Stimulated activated CD4-positive, alpha-beta T cell treated with anti-CD3 and anti-CD28 coated beads, TNF-alpha, amount 100 ng/mL, for 24 hours (primary cell): ENCODE measurements at places on chromosomes 13 and 19.

DNA sequence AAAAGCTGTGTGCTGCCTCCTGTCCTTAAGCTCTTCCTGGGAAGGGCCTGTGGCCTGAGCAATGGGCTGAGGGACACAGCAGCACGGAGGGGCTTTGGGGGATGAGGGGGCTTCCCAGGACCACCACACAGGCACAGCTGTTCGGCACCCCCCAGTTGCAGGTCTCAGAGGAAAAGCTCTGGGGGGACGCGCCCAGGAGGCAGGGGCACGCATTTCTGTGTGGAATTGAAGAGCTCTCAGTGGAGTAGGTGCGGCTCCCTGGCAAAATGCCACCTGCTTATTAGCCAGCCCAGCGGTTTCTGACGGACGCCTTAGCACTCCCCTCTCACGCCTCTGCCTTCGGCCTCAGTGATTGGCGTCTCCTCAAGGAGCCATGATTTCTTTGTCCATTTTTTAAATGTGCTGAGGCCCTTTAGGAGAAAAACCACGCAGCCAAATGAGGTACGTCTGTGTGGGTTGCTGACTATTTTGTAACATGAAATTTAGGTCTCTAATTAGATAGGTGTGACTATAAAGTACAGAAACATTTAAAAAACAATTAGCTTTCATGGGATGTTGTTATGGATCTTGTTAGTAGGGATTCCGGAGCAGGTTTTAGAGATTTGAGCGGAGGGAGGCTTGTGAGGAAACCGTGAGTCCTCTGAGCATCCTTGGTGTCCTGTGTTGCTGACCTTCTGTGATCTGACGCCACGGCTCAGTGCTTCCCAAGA lies 4.0 kb downstream of the MCF2L start:
- DNase-seq: no peak

DNA sequence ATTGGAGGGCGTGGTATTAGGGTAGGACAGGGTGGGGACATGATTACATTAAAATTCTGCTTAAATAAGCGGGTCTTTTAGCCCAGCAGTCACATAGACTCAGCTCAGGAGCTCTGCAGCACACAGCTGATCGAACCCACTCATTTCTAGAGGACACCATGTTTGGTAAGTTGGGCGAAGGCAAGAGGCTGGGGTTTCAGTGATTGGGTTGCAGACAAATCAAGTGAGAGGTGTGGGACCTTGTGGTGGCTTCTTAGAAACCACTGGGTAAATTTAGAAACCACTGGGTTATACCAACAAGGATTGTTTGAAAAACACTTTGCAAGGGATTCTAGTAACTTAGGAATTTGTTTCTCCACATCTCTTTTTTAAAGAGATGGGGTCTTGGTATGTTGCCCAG lies at the start of gene LEUTX:
LEUTX (plus strand) TSS at position 92 of the 400 bp plus-strand sequence; CDS start at position 159, 67 bp downstream.
- DNase-seq: no peak

DNA sequence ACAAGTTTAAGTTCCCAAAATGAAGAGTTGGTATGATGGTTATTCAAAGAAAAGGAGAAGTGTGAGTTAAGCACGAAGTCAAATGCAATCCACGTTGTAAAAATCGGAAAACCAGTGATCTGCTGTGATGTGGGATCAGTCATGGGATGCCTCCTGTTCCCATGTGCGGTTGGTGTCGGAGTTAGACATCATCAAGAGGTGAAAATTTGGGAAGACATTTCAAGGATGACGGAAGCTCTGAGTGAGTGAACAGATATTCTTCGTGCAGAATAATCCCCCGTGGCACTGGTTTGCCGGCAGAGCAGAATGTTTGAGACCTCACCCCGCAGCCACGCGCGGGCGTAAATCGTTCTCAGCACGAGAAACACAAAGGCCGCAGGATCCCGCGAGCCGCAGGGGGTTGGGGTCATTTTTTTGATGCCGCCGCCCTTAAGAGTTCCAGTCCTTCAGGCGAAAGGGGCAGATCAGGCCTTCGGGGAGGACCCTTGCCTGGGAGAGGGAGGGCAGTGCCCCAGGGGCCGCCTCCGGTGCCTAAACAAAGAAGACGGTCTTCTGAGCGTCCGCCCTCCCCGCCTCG lies 13.7 kb upstream of the SOX1 start:
- DNase-seq: no peak

GRCh38 chr13:110444226-110444653 lies 117.3 kb downstream of the RAB20 start:
- DNase-seq: no peak

DNA sequence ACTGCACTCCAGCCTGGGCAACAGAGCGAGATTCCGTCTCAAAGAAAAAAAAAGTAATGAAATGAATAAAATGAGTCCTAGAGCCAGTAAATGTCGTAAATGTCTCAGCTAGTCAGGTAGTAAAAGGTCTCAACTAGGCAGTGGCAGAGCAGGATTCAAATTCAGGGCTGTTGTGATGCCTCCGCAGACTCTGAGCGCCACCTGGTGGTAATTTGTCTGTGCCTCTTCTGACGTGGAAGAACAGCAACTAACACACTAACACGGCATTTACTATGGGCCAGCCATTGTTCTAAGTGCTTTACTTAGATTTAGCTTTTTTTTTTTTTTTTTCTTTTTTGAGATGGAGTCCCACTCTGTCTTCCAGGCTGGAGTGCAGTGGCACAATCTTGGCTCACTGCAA lies 30.2 kb downstream of the CYP2F1 start:
- peak; percentile 72 for DNase-seq

- no peak for DNase-seq
These were observed 316.3 kb downstream of the TBC1D4 start for GRCh38 chr13:75165543-75166230.

GRCh38 chr13:111317042-111317550 lies 3.3 kb upstream of the TEX29 start:
- no peak for DNase-seq

GRCh38 chr19:2034729-2035589 lies 16.1 kb downstream of the MKNK2 start:
- DNase-seq: peak; percentile 32

DNA sequence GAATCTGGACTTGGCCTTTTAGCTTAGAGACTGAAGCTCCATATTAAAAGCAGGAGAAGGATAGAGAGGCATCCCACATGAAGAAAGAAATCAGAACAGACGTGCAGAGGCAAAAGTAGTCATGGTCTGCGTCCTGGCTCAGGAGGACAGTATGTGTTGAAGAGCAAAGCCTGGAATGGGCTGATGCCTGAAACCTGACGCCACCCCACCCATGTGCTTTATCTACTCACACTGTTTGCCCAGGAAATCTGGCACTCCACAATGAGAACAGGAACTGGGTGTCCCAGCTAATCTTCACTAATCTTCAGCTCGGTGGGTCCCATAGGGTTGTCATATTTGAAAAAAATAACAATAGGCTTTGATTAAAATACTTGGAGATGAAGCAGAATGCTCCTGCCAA lies 549.0 kb upstream of the GPC6 start:
- no peak for DNase-seq

- DNase-seq: no peak
These were observed 635 bp upstream of the NBEA start for GRCh38 chr13:34941436-34941834.

- no peak for DNase-seq
These were observed 8.2 kb downstream of the RDH8 start for GRCh38 chr19:10021446-10021845.

- no peak for DNase-seq
These were observed 13.1 kb downstream of the INSR start for GRCh38 chr19:7280940-7281666.
